ENCODE measurements at places on chromosomes 1 and 21.

DNA sequence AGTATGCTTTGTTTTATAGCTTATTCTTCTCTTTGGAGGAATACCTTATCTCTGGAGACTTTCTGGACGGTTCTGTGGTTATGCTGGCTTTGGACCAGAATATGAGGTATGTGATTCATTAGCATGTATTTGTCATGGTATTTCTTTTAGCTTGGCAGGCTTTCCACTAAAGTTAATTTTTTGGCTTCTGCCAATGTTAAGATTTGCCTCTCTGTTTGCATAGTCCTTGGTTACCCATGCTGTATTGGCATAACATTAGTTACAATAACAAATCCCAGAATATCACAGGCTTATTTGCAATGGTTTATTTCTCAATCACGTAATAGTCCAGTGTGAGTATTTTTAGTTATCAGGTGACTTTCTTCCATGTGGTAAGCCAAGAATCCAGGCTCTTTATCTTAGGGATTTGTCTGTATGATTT, 9.7 kb downstream of the ZMPSTE24 start:
- DNase-seq = no peak

DNA sequence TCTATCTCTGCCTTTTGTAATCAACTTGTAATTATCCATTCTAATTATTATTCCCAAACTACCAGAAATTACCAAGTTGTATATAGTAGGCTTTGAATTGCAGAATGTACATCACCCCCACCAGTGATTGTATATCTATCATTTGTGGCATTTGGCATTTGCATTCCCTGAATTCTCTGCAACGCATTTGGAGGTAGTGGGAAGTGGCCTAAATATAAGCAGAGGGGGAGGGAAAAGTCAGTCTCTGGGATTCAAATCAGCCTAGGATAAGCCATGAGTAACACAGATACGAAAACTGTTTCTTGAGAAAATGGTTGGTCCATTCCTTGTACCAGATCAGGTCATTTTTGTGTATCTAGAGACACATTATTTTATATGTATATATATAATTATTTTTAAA, 20.7 kb downstream of the DDX20 start:
- no peak for DNase-seq

- no peak for DNase-seq
Measured at GRCh38 chr1:214660190-214660589, 57.2 kb downstream of the CENPF start.

GRCh38 chr1:53061859-53062707, at the start of gene PODN:
TSS of gene PODN (plus strand) at chr1:53062213. CDS start at chr1:53069856, 7,643 bp downstream.
- DNase-seq = no peak

- DNase-seq = no peak
Measured at GRCh38 chr1:29279406-29279805, 43.1 kb downstream of the PTPRU start.

DNA sequence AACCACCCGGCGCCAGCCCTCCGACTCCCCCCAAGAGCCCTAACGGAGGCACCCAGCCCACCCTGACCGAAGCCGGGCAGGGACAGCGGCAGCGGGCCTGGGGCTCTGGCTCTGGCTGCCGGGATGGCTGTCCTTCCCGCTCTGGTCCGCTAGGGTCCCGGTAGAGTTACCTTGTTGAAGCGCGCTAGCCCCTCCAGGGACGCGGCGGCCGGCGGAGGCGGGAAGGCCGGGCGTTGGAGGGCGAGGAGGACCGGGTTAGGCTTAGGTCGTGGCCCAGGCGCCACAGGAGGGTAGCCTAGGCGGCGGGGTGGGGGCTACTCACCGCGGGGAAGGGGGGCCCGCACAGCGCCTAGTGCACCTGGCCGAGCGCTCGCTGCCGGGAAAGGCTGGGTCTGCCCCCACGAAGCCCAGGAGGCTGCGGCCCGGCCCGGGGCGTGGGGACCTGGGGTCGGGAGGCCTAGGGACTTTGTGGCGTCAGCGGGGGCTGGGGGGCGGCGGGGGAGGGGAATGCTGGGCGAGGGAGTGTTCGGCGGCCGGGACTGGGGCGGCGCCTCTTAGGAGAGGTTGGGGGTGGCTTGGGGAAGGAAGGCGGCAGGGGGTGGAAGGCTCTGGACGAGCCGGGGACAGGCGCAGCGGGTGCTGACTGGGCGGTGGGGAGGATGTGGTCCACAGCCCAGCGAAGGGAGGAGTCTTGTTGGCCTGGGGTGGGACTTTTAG, at the start of gene TRIM17:
Gene TRIM17 (minus strand): TSS at position 645 of the 717 bp plus-strand sequence. CDS start 1,789 bp downstream, outside the sequence.
- peak; percentile 27 for DNase-seq

- DNase-seq = no peak
Measured at GRCh38 chr1:200837931-200838571, 34.7 kb upstream of the GPR25 start.

DNA sequence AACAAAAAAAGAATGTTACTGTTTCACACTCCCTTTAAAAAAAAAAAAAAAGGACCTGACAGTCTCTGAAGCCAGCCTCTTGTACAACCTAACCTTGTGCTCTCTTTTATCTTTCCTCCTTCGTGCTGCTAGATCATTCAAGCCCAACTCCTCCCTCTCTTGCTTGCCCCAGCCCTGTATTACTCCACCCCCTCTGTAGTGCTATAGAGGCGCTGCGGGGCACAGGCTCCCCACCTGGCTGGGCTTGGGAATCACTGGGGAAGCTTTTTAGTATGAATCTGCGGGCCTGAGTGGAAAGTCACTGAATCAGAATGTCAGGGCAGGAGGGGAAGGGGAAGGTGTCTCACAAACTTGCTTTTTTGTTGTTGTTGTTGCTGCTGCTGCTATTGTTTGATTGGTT, 383.7 kb upstream of the CAMK1G start:
- DNase-seq = no peak

DNA sequence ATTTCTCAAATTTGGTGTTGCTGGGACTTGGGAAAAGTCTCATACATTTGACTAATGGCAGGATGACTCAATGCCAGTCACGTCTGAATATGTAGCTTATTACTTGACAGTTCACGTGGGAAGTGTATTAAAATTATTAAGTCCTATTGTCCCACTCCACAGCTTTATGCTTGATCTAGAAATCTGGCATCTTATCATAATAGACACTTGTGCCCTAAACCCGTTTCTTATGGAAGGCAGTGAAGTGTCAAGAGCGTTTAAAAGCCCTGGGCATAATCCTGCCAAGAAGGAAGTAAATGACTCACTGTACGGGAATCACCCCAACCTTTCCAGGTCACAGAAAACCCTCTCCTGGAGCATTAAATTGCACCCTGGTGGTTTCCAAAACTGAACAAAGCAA, 207.4 kb downstream of the APP start:
- no peak for DNase-seq

GRCh38 chr1:167186771-167187170, 33.9 kb upstream of the POU2F1 start:
- no peak for DNase-seq

- DNase-seq = no peak
Measured at GRCh38 chr1:5755552-5756125, 236.6 kb downstream of the NPHP4 start.

- DNase-seq = peak; percentile 52
Measured at GRCh38 chr1:185244015-185244747, 72.9 kb downstream of the IVNS1ABP start.
